ENCODE measurements at places on chromosomes 11 and 22.

GRCh38 chr11:123479048-123479837, 49.2 kb downstream of the GRAMD1B start:
- no peak for DNase-seq

GRCh38 chr11:19382131-19382611, 141.4 kb upstream of the E2F8 start:
- no peak for DNase-seq

GRCh38 chr11:123233280-123233974, 38.4 kb upstream of the CLMP start:
- DNase-seq, result no peak

DNA sequence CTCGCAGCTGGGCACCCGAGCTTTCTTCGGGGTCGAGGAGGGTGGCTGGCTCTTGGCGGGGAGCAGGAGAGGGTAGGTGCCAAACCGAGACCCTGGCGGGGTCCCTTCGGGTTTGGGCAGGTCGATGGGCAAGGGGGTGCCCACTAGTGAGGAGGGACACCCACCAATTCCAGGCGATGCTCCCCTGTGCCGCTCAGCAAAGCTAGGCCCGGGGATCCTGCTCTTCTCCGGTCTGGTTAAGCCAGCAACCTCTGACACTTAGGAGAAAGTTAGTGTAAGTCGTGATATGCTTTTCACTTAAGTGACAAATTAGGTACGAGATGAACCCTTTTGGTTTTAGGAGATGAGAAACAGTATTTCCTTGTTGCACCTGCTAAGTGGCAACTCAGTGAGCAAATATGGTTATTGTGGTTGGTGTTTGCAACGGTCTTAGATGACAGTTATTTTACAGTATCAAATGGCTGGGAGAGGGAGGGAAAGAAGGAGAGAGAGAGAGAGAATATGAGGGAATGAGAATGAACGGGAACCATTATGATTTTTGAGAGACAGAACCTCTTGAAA, 565 bp downstream of the NUCB2 start:
- no peak for DNase-seq

DNA sequence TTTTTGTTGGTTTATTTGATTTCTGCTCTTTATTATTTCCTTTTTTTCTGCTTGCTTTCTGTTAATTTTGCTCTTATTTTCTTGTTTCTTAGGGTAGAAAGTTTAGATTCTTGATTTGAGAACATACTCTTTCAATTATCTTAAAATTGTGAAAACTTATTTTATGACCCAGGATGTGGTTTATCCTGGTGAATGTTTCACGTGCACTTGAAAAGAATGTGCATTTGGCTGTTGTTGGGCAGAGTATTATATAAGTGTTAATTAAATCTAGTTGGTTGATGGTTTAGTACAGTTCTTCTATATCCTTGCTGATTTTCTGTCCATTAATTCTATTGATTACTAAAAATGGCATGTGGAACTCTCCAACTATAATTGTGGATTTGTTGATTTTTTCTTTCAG, 66.9 kb upstream of the NARS2 start:
- no peak for DNase-seq

- peak; percentile 18 for DNase-seq
These were observed 3.4 kb downstream of the SCGB1D4 start for GRCh38 chr11:62295504-62295903.

DNA sequence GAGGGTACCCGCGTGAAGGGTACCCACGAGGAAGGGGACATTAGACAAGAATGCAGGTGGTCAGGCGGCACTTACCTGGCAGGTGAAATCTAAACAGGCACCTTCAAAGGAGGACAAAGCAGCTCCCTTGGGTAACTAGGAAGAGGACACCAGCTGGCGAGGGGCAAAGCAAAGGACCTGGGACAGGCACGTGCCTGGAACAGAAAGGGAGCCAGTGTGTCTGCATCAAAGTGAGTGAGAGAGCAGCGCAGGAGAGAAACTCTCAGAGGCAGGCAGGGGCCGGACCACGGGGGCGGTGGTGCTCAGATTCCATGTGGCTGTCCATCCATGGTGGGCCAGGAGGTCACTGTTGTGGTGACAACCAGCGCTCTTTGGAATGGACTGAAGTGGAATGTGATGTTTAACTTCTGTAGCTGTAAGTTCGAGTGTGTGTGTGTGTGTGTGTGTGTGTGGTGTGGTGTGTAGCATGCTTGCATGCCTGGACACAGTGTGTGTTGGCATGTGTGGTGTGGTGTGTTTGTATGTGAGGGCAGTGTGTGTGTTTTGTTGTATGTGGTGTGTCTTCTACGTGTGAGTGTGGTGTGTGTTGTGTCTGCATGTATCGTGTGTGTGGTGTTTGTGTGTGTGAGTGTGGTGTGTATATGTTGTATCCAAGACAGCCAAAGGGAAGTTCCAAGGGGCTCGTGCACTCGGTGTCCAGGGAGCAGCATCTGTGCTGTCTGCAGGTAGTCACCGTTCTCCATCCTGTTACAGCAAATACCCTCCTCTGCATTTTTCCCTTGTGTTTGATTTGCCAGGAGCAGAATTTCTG, 86.4 kb downstream of the CDKN1C start:
- DNase-seq, result no peak

- no peak for DNase-seq
These were observed 14.6 kb downstream of the MARK2 start for GRCh38 chr11:63853476-63853875.

- DNase-seq, result no peak
These were observed 696.5 kb upstream of the CHORDC1 start for GRCh38 chr11:90919332-90919731.

GRCh38 chr22:20517422-20517821, 10.0 kb downstream of the MED15 start:
- no peak for DNase-seq

GRCh38 chr22:37525073-37525745, 6.0 kb upstream of the CARD10 start:
- no peak for DNase-seq

GRCh38 chr22:50544078-50544745, 1.5 kb upstream of the KLHDC7B start:
- peak; percentile 94 for DNase-seq

- DNase-seq, result peak; percentile 36
These were observed 1.9 kb downstream of the HTR3B start for GRCh38 chr11:113906516-113906915.

DNA sequence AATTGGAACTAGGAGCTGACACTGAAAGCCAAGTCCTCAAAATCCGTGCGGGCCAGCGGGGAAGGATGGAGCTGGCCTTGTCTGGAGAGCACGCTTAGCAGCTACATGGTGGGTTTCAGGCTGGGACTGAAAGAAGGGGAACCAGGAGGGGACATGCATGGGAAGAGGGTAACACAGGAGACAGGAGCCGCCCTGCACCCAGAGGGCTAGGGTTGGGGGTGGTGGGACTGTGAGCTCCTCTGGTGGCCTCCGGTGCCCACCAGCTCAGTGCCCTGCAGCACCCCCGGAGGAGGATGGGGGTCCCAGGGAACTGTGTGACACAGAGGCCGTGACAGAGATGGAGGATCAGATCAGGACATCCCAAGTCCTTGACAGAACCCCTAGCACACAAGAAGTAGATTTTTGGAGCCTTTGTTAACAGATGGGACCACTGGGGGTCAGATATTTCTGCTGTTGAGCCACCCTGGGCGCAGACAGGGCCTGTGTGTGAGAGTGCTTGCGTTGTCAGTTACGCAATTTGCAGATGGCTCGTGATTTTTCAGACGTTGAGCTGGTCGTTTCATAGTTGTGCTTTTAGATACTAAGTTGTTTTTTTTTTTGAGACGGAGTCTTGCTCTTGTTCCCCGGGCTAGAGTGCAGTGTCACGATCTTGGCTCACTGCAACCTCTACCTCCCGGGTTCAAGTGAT, 21.3 kb upstream of the GRAMD4 start:
- no peak for DNase-seq

DNA sequence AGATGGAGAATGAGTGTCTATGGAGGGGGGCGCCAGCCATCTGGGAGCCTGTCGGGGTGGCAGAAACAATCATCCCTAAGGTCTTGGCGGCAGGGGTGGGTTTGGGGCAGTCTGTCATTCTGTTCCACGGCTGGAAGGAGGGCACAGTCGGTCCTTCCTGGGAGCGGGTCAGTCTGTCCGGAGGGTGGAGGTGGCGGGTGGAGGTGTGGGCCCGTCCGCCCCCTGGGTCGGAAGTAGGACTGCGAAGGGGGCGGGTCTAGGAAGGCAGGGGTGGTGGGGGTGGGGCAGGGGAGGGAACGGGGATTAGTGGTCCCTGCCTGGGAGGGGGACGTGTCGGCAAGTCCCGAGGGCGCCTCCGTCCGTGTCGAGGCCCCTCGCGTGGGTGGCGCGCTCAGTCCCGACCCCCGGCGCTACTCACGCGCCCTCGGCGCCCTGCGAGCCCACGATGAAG, 461 bp downstream of the TBC1D10A start:
- peak; percentile 59 for DNase-seq

DNA sequence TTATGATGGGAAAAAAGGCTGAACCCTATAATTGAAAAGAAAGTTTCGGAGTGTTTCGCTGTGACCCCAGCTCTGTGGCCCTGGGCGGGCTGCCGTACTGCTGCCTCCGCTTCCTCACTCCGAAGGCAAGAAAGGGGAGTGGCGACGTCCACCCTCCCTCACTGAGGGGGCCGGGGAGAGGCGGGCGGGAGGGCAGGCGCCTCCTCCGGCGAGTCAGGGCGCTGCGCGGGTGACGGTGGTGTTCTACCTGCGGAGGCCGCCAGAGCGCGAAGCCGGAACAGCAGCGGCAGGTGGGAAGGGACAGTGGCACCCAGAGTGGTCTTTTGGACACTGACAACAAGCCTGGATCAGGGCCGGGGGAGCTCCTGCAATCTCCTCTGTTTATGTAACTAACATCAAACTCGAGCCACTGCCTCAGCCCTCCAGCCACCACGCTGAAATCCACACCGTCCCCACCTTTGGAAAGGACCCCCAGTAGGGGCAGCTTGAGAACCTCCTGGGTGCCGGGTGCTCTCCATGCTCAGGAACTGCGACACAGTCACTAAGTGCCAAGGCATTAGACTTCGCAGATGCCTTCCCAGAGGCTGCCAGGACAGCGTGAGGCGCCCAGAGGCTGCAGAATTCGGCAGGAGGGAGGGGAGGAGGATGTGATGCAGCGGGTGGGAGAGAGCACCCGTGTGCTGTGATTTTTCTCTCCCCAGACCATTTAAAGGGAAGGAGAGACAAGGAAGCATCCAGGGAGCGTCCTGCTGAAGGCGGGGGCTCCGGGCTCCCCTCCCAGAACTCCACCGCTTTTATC, 25.5 kb downstream of the BID start:
- no peak for DNase-seq

GRCh38 chr11:124623861-124624525, 1.3 kb downstream of the TBRG1 start:
- DNase-seq, result no peak

- no peak for DNase-seq
These were observed 55.1 kb upstream of the INCENP start for GRCh38 chr11:62068730-62069129.

- DNase-seq, result no peak
These were observed 42.4 kb downstream of the KCNJ4 start for GRCh38 chr22:38412435-38413084.

DNA sequence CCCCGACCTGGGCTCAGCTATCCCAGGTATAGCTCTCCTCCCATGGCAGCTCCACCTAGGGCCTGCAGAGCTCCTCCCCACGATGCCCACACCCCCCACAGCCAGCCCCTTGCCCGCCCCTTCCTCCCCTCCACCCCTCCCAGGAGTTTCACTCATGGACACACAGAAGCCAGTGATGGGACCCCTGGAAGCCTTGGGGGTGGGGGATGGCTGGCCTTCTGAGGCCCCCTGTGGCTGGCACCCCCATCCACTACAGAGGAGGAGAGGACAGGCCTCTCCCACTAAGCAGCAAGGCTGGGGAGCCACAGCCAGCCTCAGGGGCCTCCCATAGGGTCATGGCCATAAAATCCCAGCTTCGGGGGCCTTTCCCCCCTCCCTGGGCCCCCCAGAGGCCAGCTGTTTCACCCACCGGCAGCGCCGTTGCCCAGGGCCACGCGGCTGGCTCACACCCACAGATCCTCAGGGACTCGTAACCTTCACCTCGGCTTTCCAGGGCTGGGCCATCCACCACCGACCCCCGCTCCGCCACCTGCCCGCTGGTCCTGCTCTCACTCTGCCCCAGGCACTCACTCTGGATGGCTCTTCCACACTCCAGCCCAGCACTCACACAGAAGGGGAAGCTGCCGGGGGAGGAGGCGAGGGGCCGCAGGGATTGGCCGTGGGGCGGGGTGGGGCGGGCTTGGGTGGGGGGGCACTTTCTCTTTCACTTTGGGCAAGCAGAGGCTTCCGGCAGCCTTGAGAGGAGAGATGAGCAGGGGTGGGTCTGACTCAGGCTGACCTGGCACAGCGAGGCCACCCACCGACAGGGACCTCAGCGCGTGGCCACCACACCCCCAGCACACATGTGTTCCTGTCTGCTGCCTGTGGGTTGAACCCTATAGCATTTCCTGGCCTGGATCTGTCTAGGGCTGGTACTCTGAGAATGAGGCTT, 2.2 kb downstream of the SLC25A22 start:
- no peak for DNase-seq

- no peak for DNase-seq
These were observed 61.7 kb upstream of the CECR2 start for GRCh38 chr22:17307566-17307965.

GRCh38 chr11:69218946-69219720, 63.4 kb downstream of the SMIM38 start:
- DNase-seq, result no peak

DNA sequence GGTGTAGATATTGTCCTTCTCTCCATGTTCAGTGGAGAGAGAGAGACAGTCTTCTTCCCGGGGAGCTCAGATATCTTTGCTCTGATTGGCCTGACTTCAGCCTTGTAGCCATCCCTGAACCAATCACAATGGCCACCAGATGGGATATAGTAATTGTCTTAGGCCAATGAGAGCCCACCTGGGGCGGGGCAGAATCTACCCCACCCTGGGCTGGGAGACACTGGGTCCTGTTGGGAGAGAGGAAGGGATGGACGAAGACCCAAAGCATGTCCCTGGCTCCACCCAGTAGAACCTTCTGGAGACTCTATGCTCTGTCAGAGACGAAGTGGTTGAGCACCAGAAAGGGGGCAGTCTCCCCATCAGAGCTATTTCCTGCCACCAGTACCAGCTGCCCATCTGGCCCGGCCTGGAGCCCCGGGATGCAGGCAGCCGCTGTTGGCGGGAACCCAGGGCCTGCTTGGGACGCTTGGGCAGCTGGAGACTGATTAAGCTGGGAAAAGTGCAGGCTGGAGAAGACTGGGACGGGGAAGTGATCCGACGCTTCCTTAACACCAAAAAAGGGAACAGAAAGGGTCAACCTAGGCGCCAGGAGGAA, 31.6 kb upstream of the CBX7 start:
- DNase-seq, result no peak

GRCh38 chr11:78453140-78453935, 35.7 kb upstream of the GAB2 start:
- no peak for DNase-seq

- DNase-seq, result no peak
These were observed 27.3 kb downstream of the HSPA8 start for GRCh38 chr11:123034597-123034996.

- DNase-seq, result no peak
These were observed 69.7 kb upstream of the SEPTIN5 start for GRCh38 chr22:19644314-19645223.

DNA sequence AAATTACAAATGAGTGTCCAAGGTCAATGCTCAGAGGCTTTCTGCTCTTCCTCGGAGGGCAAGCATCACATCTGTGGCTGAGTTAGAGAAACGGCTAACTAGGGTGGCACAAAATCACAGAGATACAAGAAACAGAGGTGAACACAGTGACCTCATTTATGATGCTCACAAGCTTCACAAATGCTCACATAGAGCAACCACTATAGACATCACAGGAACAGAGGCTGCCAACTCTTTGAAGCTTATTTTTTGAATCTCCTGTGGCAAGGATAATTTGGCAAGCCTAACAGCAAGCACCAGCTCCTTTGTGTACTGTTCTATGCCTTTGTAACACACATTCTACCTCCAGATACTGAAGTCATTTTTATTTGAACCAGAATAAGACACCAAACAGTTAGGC, 416.5 kb upstream of the DDI1 start:
- DNase-seq, result no peak
